ENCODE measurements at places on chromosomes 5 and 9.

- DNase-seq, result no peak
Measured at GRCh38 chr5:115507681-115508080, 36.9 kb downstream of the FEM1C start.

GRCh38 chr5:125530833-125531615 is 784.6 kb upstream of the ZNF608 start:
- DNase-seq, result no peak

DNA sequence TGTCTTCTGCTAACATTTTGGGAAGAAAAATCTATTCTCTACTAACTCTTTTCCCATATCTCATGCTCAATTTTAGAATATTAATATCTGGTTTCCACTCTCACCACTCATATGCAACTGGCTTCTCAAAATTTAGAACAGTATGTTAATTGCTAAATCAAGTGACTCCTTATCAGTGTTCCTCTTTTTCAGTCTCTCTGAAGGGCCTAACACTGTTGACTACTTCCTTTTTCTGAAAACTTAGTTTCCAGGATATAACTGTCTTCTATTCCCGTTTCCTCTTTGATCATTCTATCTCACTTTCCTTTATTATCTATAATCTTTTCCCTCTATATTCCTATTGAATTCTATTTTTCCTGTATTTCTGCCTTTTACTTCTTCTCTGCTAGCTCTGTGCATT is 1717.2 kb upstream of the C9orf72 start:
- no peak for DNase-seq

- DNase-seq, result no peak
Measured at GRCh38 chr5:61612431-61612830, 280.4 kb downstream of the ZSWIM6 start.

DNA sequence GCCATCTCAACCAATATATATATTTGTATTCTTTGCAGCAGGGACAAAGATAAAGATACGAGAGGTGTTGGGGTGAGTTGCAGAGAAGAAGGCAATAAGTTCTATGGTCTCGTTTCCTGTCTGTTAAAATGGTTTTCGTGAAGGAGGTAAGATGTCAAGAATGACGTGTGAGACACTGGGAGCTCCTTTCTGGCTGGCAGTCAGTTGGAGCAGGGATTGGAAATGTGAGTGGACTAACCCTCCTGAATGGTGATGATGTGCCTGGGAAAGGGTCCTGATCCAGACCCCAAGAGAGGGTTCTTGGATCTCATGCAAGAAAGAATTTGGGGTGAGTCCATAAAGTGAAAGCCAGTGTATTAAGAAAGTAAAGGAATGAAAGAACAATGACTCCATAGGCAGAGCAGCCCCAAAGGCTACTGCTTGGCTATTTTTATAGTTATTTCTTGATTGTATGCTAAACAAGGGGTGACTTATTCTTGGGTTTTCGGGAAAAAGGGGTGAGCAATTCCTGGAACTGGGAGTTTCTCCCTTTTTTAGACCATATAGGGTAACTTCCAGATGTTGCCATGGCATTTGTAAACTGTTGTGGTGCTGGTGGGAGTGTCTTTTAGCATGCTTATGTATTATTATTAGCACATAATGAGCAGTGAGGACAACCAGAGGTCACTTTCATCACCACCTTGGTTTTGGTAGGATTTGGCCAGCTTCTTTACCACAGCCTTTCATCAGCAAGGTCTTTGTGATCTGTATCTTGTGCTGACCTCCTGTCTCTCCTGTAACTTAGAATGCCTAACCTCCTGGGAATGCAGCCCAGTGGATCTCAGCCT is 53.7 kb downstream of the SPATA31C2 start:
- no peak for DNase-seq

DNA sequence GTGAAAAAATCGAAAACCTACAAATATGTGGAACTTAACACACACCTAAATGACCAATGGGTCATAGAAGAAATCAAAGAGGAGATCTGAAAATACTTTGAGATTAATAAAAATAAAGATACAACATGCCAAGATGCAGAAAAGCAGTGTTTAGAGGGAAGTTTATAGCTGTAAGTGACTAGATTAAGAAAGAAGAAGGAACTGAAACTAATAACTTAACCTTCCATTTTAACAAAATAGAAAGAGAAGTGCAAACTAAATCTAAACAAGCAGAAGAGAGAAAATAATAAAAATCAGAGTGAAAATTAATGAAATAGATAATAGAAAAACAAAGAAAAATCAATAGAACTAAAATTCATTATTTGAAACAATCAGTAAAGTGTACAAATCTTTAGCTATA is 103.0 kb upstream of the MAMDC2 start:
- DNase-seq, result no peak

GRCh38 chr9:106085479-106085878 is 391.1 kb downstream of the TMEM38B start:
- peak; percentile 58 for DNase-seq

- DNase-seq, result no peak
Measured at GRCh38 chr9:96509848-96510247, 59.9 kb downstream of the HABP4 start.

- no peak for DNase-seq
Measured at GRCh38 chr5:89444088-89444487, 561.1 kb upstream of the MEF2C start.

- DNase-seq, result peak; percentile 84
Measured at GRCh38 chr9:12775679-12776512, 1.1 kb downstream of the LURAP1L start.

- no peak for DNase-seq
Measured at GRCh38 chr5:180040287-180041214, 31.0 kb downstream of the RNF130 start.

GRCh38 chr5:171614511-171614910 is 171.1 kb upstream of the SMIM23 start:
- no peak for DNase-seq
